Body of pancreas (tissue), 4 donors: ENCODE measurements at places on chromosomes 1 and 21. TPM values are rescaled to one million over a fixed set of nuclear protein-coding genes. Genes with fewer than 3 reads are reported as not detected.

DNA sequence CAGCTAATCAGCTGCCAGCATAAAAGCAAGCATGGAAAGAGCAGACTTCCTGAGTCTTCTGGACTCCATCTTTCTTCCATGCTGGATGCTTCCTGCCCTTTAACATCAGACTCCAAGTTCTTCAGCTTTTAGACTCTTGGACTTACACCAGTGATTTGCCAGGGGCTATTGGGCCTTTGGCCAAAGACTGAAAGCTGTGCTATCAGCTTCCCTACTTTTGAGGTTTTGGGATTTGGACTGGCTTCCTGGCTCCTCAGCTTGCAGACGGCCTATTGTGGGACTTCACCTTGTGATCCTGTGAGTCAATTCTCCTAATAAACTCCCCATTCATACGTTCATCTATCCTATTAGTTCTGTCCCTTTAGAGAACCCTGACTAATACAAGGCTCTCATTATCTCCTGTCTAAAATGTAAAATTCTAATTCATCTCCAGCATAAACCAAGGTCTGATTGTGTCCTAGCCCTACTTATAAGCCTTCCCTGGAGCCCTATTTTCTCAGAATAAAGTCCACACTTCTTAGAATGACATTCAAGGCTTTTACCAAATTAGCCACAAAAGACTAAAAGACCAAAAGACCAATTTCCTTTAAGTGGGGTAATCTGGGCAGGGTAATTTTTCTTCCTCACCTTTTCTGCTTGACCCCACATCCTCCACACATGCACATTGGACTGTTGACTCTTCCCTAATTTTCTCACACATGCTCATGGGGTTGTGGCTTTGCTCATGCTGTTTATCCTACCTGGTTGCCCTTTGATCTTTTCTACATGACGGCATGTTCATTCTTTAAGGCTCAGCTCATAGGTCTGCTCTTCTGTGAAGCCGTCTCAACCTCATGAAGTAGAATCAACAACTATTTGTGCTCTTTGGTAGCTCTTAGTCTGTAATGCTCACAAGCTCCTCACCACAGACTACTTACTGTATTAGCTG, 18.1 kb upstream of the ENAH start:
- H3K27me3 ChIP-seq: no peaks in the 10 kb centered on the region
- no peak for DNase-seq
- no peaks in the 10 kb centered on the region for H3K4me1 ChIP-seq

GRCh38 chr1:66282343-66282852, 251.6 kb upstream of the SGIP1 start:
- peaks cover 7% of the 10 kb centered on the region for H3K4me1 ChIP-seq
- no peak overlapping the region for H3K4me3 ChIP-seq
- H3K27ac ChIP-seq: no peak overlapping the region
- no peaks in the 10 kb centered on the region for H3K27me3 ChIP-seq
- DNase-seq: no peak
- H3K36me3 ChIP-seq: no peaks in the 10 kb centered on the region

- no peak for DNase-seq
- H3K36me3 ChIP-seq: no peaks in the 10 kb centered on the region
- H3K4me3 ChIP-seq: no peak overlapping the region
- H3K27me3 ChIP-seq: no peaks in the 10 kb centered on the region
- H3K27ac ChIP-seq: no peak overlapping the region
Measured at GRCh38 chr1:111909030-111909429, 80.4 kb downstream of the KCND3 start.

- no peaks in the 10 kb centered on the region for H3K36me3 ChIP-seq
- no peaks in the 10 kb centered on the region for H3K27me3 ChIP-seq
- H3K4me3 ChIP-seq: peak overlapping the region; percentile 54
- H3K27ac ChIP-seq: peak overlapping the region; percentile 83
- DNase-seq: peak; percentile 43
Measured at GRCh38 chr1:9293533-9294404, 1.1 kb downstream of the SPSB1 start.

DNA sequence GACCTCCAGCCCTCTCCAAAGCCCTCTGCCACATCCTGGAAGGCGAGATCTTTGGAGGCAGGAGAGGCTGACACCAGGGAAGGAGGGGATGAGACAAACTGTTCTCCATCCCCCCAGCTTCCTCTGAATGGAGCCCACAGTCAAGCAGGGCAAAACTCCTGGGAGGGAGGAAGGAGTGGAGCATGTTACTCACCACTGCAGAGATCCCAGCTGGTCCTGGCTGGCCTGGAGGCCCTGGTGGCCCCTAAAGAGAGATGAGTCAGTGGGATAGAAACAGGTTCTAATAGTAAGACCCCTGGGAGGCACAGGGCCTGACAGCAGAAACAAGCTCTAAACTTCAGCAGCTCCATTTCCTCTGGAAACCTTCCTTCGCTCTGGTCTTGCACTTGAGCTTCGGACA, 14.0 kb upstream of the PEF1 start:
- H3K27me3 ChIP-seq: no peaks in the 10 kb centered on the region
- no peak overlapping the region for H3K27ac ChIP-seq
- no peak for DNase-seq
- H3K4me3 ChIP-seq: no peak overlapping the region
- H3K36me3 ChIP-seq: no peaks in the 10 kb centered on the region

DNA sequence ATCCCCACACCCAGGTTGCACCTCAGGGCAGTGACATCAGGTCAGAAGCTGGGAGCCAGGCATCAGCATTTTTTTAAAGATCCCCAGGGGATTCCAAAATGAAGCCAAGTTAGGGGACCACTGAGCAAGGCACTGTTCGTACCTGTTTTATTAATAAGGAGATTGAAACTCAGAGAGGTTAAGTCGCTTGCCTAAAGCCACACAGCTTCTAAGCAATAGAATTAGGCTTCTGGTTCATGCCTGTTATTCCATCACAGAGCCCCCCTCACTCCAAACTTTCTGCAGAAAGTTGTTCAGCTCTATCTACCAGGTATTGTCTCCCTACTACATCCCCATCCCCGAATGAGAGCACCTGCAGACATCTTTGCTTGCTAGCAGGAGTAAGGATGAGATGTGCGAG, 28.7 kb downstream of the KCNN3 start:
- H3K27ac ChIP-seq: no peak overlapping the region
- no peaks in the 10 kb centered on the region for H3K36me3 ChIP-seq
- no peak for DNase-seq

DNA sequence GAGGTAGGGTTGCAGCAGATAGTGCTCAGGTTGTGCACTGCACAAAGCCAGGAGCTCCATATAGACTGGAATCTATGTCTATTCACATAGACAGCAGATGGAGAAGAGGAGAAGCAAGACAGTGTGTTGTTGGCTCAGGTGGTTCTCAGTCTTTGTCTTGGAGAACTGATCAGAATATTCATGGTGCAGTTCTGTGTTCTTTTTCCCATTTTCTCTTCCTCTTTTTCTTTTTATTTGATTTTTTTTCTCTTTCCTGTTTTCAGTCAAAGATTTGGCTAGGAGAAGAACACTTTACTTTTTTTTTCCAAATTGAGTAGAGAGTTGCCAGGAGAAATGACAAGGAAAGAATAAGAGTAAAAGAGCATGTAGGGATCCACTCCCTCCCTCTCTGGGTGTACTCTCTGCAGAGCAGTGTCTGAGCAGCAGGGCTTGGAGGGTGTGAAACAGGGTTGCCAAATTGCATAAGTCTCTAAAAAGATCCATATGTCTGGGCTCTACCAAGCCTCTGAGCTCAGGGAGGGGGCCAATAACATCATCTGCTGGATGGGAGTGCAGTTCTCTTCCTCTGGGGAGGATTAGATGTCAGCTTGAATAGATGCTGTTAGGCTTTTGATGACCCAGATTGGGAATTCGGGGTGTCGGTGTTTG, 8.7 kb upstream of the CD34 start:
- no peaks in the 10 kb centered on the region for H3K4me1 ChIP-seq
- no peak overlapping the region for H3K27ac ChIP-seq
- DNase-seq: no peak
- no peaks in the 10 kb centered on the region for H3K27me3 ChIP-seq

- H3K4me1 ChIP-seq: no peaks in the 10 kb centered on the region
- H3K27ac ChIP-seq: no peak overlapping the region
- H3K27me3 ChIP-seq: no peaks in the 10 kb centered on the region
- H3K36me3 ChIP-seq: no peaks in the 10 kb centered on the region
- DNase-seq: no peak
Measured at GRCh38 chr21:31449921-31450535, 106.0 kb upstream of the TIAM1 start.

- no peak overlapping the region for H3K4me3 ChIP-seq
- H3K36me3 ChIP-seq: no peaks in the 10 kb centered on the region
- no peaks in the 10 kb centered on the region for H3K27me3 ChIP-seq
- H3K4me1 ChIP-seq: peaks cover 29% of the 10 kb centered on the region
- H3K27ac ChIP-seq: peak overlapping the region; percentile 78
- DNase-seq: peak; percentile 36
Measured at GRCh38 chr21:39611551-39612190, 1.1 kb upstream of the B3GALT5 start.

- H3K27ac ChIP-seq: no peak overlapping the region
- H3K4me3 ChIP-seq: no peak overlapping the region
- DNase-seq: no peak
Measured at GRCh38 chr21:42397746-42398394, 2.0 kb upstream of the TMPRSS3 start.

GRCh38 chr1:93448292-93448982, 519 bp downstream of the FNBP1L start:
- no peaks in the 10 kb centered on the region for H3K27me3 ChIP-seq
- peak overlapping the region; percentile 79 for H3K27ac ChIP-seq
- DNase-seq: peak; percentile 67
- H3K4me1 ChIP-seq: peaks cover 22% of the 10 kb centered on the region

- no peak overlapping the region for H3K4me3 ChIP-seq
- H3K4me1 ChIP-seq: peaks cover 19% of the 10 kb centered on the region
- peak; percentile 13 for DNase-seq
- no peaks in the 10 kb centered on the region for H3K36me3 ChIP-seq
- H3K27ac ChIP-seq: peak overlapping the region; percentile 15
Measured at GRCh38 chr1:50667272-50667671, 244.0 kb upstream of the DMRTA2 start.

GRCh38 chr1:222090103-222090502, 348.2 kb upstream of the DUSP10 start:
- H3K4me3 ChIP-seq: no peak overlapping the region
- DNase-seq: no peak
- H3K36me3 ChIP-seq: no peaks in the 10 kb centered on the region
- no peaks in the 10 kb centered on the region for H3K27me3 ChIP-seq
- H3K27ac ChIP-seq: no peak overlapping the region
- H3K4me1 ChIP-seq: no peaks in the 10 kb centered on the region

- H3K4me3 ChIP-seq: no peak overlapping the region
- DNase-seq: no peak
- H3K4me1 ChIP-seq: no peaks in the 10 kb centered on the region
- H3K36me3 ChIP-seq: no peaks in the 10 kb centered on the region
- H3K27me3 ChIP-seq: no peaks in the 10 kb centered on the region
- no peak overlapping the region for H3K27ac ChIP-seq
Measured at GRCh38 chr1:199735660-199736059, 291.9 kb upstream of the NR5A2 start.

- H3K27ac ChIP-seq: no peak overlapping the region
- no peak overlapping the region for H3K4me3 ChIP-seq
- no peaks in the 10 kb centered on the region for H3K4me1 ChIP-seq
- H3K36me3 ChIP-seq: no peaks in the 10 kb centered on the region
Measured at GRCh38 chr1:217522277-217522676, 108.6 kb downstream of the GPATCH2 start.

- no peaks in the 10 kb centered on the region for H3K27me3 ChIP-seq
- H3K27ac ChIP-seq: no peak overlapping the region
- H3K36me3 ChIP-seq: no peaks in the 10 kb centered on the region
- H3K4me3 ChIP-seq: no peak overlapping the region
- peaks cover 60% of the 10 kb centered on the region for H3K4me1 ChIP-seq
- no peak for DNase-seq
Measured at GRCh38 chr1:9443913-9444445, 95.3 kb upstream of the SLC25A33 start.

GRCh38 chr21:33089395-33090119, 19.6 kb downstream of the OLIG1 start:
- no peaks in the 10 kb centered on the region for H3K4me1 ChIP-seq
- H3K27ac ChIP-seq: no peak overlapping the region
- peak; percentile 55 for DNase-seq
- H3K27me3 ChIP-seq: no peaks in the 10 kb centered on the region
- no peaks in the 10 kb centered on the region for H3K36me3 ChIP-seq
- H3K4me3 ChIP-seq: no peak overlapping the region

DNA sequence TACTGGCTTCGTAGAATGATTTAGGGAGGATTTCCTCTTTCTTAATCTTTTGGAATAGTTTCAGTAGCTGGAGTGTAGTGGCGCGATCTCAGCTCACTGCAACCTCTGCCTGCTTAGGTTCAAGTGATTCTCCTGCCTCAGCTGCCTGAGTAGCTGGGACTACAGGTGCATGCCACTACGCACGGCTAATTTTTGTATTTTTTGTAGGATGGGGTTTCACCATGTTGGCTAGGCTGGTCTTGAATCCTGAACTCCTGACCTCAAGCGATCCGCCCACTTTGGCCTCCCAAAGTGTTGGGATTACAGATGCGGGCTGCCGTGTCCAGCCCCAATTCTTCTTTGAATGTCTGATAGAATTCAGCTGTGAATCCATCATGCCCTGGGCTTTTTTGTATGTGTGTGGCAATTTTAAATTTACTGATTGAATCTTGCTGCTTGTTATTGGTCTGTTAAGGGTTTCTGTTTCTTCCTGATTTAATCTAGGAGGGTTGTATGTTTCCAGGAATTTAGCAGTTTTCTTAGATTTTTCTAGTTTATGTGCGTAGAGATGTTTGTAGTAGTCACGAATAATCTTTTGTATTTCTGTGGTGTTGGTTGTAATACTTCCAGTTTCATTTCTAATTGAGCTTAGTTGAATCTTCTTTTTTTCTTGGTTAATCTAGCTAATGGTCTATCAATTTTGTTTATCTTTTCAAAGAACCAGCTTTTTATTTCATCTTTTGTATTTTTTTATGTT, 15.3 kb downstream of the MAN1C1 start:
- H3K4me1 ChIP-seq: no peaks in the 10 kb centered on the region
- H3K27me3 ChIP-seq: no peaks in the 10 kb centered on the region
- H3K27ac ChIP-seq: no peak overlapping the region
- no peak for DNase-seq
- H3K4me3 ChIP-seq: no peak overlapping the region
- H3K36me3 ChIP-seq: no peaks in the 10 kb centered on the region

Gene DISP3
- 0.33 TPM for total RNA-seq

Gene MIER1
- 14.2 TPM for total RNA-seq

Gene ST6GALNAC3
- total RNA-seq: 2.3 TPM

Gene FAM151A
- not detected for total RNA-seq

Gene MASP2
- not detected for total RNA-seq

Gene MIXL1
- total RNA-seq: not detected

Gene HTR6
- total RNA-seq: not detected

Gene DPT
- total RNA-seq: 25.4 TPM

Gene LCE2B
- not detected for total RNA-seq
